Choroid plexus epithelial cell (primary cell): ENCODE measurements at places on chromosomes 12 and 14.

- DNase-seq: no peak
Observed at GRCh38 chr12:63298386-63298930, 147.5 kb upstream of the AVPR1A start.

DNA sequence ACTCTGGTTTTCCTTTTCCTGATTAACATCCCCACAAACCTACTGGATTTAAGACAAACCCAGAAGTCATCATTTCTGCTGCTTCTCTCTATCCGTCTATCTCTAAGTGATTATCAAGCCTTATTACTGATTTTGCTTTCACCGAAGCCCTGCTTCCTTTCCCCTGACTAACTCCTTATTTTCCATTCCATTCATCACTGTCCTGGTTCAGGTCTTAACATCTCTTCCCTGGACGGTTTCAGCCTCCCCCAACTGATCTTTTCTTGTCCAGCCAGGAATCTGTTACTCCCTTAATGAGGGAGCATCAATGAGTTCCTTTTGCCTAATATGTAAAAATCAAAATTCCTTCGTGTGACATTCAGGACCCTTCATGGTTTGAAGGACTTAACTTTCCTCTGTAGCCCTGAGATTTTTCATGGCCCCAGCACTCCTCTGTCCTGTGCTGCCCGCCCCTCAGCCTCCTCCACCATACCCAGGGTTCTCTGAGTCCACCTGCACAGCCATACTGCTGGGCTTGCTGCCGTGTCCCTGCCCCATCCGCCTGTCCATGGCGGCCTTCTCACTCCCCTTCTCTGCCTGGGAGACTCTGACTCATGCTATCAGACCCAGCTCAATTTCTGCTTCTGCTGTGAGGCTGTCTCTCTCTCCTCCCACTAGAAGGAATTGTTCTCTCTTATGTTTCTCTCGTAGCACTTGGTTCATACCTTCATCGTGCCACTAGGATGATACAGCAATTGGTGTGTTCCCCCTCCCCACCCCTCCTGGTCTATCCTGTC, 167.8 kb upstream of the HIF1A start:
- DNase-seq: peak; percentile 91

DNA sequence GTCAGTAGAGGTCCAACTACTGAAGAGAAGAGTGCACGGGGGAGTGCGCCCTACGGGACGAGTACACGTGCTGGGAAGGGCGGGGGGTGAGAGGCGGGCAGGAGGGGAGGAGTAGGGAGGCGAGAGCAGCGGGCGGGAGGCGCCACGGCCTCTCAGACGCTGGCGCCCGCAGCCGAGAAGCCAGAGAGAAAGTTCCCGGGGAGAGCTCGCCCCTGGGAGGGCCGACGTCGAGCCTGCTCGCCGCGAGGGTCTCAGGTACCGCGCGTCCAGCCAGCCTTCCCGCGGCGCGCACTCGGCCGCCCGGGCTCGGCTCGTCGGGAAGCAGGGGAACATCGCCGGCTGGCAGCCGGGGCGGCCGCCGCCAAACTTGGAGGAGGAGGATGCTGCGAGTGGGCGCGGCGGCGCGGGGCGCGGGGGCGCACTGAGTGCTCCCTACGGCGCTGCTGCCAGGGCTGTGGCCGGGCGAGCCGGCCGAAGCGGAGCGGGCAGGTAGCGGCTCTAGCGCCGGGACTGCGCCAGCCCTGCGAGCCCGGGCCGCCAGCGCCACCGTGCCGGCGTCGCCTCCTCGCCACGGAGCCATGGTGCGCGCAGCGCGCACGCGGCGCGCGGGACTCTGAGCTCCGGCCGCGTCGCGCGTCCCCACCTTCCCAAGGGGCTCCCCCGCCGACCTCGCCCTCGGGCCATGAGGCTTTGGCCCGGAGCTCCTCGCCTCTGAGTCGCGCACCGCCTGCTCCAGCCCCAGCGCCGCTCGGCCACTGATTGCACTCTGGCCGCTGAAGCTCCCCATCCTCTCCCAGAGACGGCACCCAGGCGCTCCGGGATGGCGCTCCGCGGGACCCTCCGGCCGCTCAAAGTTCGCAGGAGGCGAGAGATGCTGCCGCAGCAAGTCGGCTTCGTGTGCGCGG, at the start of gene SLC24A4:
Gene SLC24A4 (plus strand): TSS at position 155 of the 905 bp plus-strand sequence. CDS start 666 bp downstream, at position 821.
- peak; percentile 6 for DNase-seq

GRCh38 chr14:61719344-61720293, 24.3 kb downstream of the HIF1A start:
- DNase-seq: no peak

DNA sequence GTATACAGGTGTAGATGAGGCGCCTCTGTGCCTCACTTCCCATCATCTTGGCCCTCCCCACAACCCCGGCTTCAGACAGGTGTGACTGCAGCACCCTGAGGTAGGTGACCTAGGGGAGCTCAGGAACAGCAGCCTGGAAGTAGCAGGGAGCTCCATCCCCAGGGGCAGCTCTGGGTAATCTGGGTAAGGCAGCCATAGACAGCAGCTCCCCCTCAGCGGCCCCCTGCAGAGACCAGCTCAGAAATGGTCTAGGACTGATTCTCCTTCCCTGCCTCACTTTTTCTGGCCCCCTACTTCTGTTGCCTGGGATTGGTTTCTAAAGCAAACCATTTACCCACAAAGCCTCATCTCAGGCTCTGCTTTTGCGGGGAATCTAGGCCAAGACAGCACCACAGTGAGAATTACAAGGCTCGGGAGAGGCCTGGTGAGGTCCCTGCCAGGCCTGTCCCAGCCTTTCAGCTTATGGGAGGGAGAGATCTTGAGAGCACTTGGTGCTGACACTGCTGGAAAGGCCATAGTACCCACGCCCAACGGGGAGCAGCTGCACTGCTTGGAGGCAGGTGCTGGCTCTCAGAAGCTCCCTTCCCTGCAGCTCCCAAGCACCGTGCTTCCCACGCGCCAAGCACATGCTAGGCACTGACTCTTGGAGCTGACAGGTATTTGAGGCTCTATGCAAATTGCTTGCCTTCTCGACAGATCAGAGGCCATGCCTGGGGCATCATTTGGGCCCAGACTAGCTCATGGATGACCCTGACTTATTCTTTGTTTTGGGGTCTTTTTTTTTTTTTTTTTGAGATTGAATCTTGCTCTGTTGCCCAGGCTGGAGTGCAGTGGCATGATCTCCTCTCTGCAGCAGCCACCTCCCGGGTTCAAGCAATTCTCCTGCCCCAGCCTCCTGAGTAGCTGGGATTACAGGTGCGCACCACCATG, 45.1 kb upstream of the TRAF3 start:
- DNase-seq: no peak

GRCh38 chr14:66401449-66402095, 84.6 kb upstream of the CCDC196 start:
- DNase-seq: peak; percentile 18

DNA sequence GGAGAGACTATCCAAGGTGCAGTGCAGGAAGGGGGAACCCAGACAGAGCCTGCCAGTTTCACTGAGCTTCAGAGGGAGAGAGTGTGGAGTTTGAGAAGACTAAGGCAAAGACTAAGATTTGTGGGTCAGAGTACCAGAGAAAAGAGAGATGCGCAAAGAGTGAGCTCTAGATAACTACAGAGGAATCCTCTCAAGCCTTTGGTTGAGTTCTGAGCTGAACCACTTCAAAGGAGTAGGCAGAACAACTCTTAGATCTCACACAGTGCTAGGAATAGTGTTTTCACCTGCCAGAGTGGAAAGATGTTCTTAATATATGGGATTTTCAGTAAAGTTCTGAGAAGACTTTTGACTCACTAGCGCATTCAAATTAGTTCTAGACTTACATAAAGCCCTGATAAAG, 10.7 kb upstream of the M6PR start:
- no peak for DNase-seq

- DNase-seq: peak; percentile 41
Observed at GRCh38 chr12:127925971-127926370, 341.0 kb upstream of the TMEM132C start.

- DNase-seq: no peak
Observed at GRCh38 chr12:131528144-131528543, 182.7 kb upstream of the SFSWAP start.

DNA sequence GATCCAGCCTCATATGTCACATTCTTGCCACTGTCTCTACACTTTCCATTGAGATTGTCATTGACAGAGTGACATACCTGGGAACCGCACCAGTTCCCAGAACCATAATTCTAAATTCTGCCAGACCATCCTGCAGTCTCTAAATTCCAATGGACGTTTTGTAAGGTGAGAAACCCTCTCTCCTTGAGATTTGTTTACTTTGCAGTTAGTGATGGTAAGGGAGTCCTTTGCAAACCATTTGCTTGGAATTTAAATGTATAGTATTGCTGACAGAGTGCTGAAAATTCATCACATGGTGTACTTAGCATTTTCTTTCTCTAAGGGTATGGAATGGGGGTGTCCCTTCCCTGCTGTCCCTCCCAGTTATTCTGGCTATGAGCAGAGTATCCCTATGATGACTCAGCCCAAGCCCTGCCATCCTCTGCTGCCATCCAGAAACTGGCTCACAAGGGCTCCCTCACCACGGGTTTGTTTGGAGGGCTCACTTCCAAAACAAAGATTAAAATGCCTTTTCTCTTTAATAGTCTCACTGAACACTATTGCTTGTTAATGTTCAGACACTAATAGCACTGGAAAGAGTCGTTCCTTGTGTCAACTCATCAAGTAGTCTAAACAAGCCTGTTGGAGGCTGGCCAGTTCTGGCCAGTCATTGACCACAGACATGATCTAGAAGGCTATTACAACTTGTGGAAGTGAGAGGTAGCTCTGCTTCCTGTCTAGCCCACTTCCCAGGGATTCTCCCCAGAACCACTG, 129.0 kb upstream of the HMGA2 start:
- peak; percentile 98 for DNase-seq

GRCh38 chr14:28468191-28469151, 298.1 kb upstream of the FOXG1 start:
- DNase-seq: peak; percentile 38

- no peak for DNase-seq
Observed at GRCh38 chr14:36522347-36522971, 2.4 kb upstream of the NKX2-1 start.

- no peak for DNase-seq
Observed at GRCh38 chr12:67035121-67035520, 234.0 kb upstream of the CAND1 start.

DNA sequence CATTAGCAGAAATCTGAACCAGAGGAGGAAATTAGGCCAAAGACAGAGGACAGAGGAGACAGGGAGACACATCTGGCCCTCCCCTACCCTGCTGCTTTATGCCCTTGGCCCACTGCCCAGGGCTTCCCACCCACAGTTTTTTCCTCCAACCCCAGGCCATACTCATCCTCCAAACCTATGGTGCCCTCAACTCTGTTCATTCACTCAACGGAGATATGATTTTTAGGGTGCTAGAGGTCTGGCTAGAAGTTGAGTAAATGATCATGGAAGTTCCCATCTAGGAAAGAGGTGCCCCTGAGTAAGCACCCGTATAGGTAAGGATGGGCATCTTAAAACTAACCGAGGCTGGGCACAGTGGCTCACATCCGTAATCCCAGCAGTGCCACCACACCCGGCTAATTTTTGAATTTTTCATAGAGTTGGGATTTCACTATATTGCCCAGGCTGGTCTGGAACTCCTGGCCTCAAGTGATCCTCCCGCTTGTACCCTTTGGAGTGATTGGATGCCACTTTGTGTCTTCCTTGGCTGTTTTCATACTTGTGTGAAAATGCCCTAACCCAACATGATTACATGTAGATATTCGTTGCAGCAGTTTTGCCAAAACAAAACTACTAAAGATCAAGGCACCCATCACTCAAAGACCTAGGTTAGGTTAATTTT, 4.4 kb downstream of the KRT18 start:
- no peak for DNase-seq

GRCh38 chr14:94213021-94213420, 38.9 kb downstream of the PPP4R4 start:
- peak; percentile 8 for DNase-seq

GRCh38 chr12:92340441-92341064, 194.9 kb upstream of the BTG1 start:
- no peak for DNase-seq

- DNase-seq: no peak
Observed at GRCh38 chr14:23118506-23119362, at the start of gene CEBPE. CEBPE (minus strand) TSS chr14:23119255; CDS start chr14:23119091, 164 bp downstream.

DNA sequence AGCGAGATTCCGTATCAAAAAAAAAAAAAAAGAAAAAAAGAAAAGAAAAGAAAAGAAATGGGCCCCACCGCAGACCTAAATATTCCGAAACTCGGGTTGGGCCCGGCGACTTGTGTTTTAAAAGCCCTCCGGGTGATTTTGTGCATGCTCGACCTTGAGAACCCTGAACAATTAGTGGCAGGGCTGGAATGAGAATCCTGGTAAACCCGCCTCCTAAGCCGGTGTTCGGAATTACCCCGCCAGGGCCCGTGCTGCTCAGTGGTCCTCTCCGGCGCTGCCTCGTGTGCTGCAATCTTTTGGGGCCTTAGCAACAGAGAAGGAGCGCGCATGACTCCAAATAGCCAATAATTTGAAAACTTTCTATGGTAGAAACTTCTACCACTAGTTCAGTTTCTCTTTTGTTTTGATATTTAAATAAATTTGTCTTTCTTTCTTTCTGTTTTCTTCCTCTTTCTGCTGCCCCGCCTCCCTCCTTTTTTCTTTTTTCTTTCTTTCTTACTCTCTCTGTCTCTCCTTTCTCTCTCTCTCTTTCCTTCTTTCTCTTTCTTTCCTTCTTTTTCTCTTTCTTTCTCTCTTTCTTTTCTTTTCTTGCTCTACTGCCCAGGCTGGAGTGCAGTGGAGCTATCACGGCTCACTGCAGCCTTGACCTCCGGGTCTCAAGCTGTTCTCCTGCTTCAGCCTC, 1.5 kb upstream of the GALNT6 start:
- DNase-seq: peak; percentile 46

GRCh38 chr12:129571901-129572494, 331.8 kb downstream of the TMEM132D start:
- no peak for DNase-seq

- DNase-seq: no peak
Observed at GRCh38 chr14:61430066-61430757, 108.8 kb downstream of the PRKCH start.

GRCh38 chr12:89760783-89761182, 52.1 kb upstream of the ATP2B1 start:
- DNase-seq: no peak
